Stimulated activated CD8-positive, alpha-beta memory T cell treated with anti-CD3 and anti-CD28 coated beads, Interleukin-15, amount 100 ng/mL, for 48 hours (primary cell): ENCODE measurements at places on chromosomes 6 and 20.

DNA sequence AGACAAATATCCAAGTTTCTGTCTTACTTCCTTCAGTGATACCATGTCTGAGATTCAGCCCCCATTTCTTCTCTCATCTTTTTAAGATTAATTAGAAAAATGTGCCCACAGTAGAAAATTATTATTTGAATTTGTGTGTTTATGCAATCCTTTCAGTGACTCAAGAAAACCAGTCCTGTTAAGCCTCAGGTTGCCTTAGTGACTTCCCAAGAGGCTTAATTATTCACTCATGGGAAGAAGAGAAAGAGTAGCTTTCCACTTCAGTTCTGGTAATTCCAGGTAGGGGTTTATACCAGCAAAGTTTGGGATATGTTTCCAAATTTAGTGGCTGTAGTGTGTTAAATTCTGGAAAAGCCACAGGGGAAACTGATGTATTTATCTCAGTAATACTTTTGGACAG, 149.1 kb downstream of the RIMS1 start:
- DNase-seq = no peak

GRCh38 chr20:59017493-59018231, 1.6 kb upstream of the TUBB1 start:
- no peak for DNase-seq

GRCh38 chr20:16615199-16615598, 42.0 kb upstream of the KIF16B start:
- DNase-seq = no peak

DNA sequence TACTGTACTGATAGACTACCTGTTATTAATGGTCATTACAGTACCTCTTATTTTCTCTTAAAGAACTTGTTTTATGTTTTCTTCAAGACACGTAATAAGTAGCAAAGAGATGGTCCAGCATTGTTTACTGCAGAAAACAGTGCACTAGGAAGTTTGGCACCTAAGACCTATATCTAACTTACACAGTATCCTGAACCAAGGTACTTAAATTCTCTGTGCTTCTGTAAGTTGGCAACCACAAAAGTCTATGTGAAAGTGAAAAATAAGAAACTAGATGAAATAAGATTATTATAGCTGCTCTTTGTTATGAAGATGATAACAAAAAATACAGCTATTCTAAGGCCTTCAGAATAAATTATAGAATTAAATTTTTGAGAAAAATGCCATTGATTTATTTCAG, 411.7 kb upstream of the SOX4 start:
- no peak for DNase-seq

- DNase-seq = no peak
Observed at GRCh38 chr20:60447703-60448102, 489.5 kb downstream of the CDH26 start.

GRCh38 chr6:35096129-35096862, 44.8 kb downstream of the TCP11 start:
- no peak for DNase-seq

DNA sequence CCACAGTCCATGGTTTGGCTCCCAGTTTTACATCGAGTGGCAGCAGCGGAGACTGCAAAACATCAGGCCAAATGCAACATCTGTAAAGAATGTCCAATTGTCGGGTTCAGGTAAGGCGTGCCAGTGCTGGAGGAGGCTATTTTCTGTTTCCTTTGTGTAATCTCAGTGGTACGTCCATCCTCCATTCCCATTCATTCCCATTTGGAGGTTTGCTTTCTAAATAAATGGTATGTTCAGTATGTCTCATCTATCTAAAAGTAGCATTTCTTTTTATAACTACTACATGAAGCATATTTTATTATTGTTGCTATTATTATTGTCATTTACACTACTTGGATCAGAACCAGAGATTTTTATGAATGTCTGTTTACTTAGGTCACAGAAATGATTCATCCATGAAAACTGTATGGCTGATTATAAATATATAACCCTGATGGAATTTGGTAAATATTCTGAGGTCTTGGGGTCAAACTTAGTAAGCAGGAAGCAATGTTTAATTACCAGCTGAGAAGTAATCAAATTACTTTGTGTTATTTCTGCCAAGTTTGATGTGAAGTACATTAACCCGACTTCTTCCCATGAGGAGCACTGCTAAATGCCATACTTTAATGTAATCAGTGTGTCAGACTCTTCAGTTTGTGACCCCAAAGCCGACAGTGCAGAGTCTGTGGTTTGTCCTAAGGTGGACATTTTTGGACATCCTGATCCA, 512.9 kb downstream of the UTRN start:
- DNase-seq = no peak
